ENCODE measurements at places on chromosomes 7 and 10. TPM values are rescaled to one million over a fixed set of nuclear protein-coding genes. Genes with fewer than 3 reads are reported as not detected.

The LRRC17 gene
- total RNA-seq: 0.42 TPM

DNA sequence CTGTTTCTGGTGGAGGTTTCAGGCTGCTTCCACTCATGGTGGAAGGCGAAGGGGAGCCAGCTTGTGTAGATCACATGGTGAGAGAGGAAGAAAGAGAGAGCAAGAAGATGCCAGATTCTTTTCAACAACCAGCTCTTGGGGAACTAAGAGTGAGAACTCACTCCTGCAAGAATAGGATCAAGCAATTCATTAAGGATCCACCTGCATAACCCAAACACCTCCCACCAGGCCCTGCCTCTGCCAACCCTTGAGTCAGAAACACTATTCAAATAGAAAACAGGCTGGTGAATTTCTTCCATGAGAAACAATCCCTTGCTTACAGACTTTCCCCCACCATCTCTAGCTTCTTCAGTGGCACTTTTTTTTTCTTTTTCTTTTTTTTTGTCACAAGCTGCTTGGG is 317.2 kb downstream of the GPR158 start:
- peaks cover 38% of the 10 kb centered on the region for H3K4me1 ChIP-seq
- DNase-seq: no peak
- peak overlapping the region; percentile 63 for H3K27ac ChIP-seq
- no peak overlapping the region for H3K4me3 ChIP-seq

GRCh38 chr10:13787015-13787421 is 200.3 kb downstream of the PRPF18 start:
- no peaks in the 10 kb centered on the region for H3K4me1 ChIP-seq
- no peak for DNase-seq
- no peak overlapping the region for H3K27ac ChIP-seq
- no peaks in the 10 kb centered on the region for H3K27me3 ChIP-seq
- no peak overlapping the region for H3K4me3 ChIP-seq

DNA sequence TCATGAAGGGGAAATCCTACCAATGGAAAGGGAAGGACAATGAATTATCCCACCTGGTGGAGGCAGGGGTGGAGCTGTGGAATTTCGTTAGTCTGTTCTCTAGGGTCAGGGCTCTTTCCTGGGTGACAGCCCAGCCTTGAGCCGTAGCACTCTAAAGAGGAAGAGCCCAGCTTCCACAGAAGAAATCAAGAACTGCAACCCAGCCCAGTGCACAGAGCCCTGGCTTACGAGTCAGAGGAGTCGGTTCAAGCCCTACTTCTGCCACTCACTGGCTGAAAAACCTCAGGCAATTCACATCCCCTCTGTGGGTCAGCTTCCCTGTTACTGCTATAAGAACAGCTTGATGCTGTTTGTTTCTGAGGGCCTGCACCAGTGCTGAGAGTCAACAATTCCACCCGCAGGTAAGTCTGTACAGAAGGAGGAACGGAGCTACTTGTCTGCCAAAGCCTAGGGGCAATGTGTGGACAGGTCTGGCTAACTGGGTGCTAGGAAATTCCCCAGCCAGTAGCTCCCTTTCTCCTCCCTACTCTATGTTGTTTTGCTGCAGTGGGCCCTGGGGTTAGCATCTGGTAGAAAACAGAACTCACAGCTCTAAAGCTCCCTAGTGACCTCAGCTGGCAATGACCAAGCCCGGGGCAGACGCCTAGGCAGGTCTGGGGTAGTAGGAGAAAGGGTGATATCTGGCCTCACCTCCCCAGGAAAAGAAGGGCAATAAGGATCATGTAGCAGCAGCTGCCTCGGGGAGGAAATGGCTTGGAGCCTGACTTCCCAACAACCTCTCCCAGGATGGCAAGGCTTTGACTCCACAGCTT is 3.3 kb downstream of the AVPI1 start:
- peak overlapping the region; percentile 73 for H3K4me3 ChIP-seq
- peaks cover 27% of the 10 kb centered on the region for H3K36me3 ChIP-seq
- no peaks in the 10 kb centered on the region for H3K27me3 ChIP-seq

DNA sequence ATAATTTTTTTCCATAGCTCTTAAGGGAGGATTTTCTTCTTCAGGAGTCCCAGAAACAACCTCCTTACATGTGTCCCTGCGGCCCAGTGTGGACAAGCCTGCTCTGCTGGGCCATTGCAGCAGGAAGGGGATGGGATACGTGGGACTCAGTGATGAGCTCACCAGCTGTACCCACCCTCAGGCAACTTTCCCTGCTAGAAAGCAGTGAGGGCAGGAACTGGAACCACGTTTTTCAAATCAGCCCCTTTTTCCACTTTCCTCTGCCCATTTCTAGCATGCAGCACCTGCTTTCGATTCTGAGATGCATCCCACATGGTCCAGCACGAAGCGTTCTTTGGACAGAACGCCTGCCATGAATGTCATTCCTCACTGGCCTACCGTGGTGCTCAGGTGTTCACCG is 232.7 kb downstream of the KLF6 start:
- H3K4me3 ChIP-seq: no peak overlapping the region
- no peaks in the 10 kb centered on the region for H3K27me3 ChIP-seq
- H3K4me1 ChIP-seq: no peaks in the 10 kb centered on the region
- no peak overlapping the region for H3K27ac ChIP-seq
- peaks cover 9% of the 10 kb centered on the region for H3K36me3 ChIP-seq

The FANK1 gene
- total RNA-seq: 1.6 TPM

The MRPS16 gene
- 126 TPM for total RNA-seq

- H3K27ac ChIP-seq: no peak overlapping the region
- no peak for DNase-seq
- H3K27me3 ChIP-seq: no peaks in the 10 kb centered on the region
- H3K36me3 ChIP-seq: no peaks in the 10 kb centered on the region
Measured at GRCh38 chr7:29350351-29350750, 155.8 kb downstream of the CHN2 start.

- DNase-seq: no peak
- H3K36me3 ChIP-seq: no peaks in the 10 kb centered on the region
- no peaks in the 10 kb centered on the region for H3K4me1 ChIP-seq
- H3K27ac ChIP-seq: no peak overlapping the region
- H3K27me3 ChIP-seq: peaks cover 76% of the 10 kb centered on the region
- no peak overlapping the region for H3K4me3 ChIP-seq
Measured at GRCh38 chr7:45295222-45295621, 137.6 kb downstream of the RAMP3 start.

DNA sequence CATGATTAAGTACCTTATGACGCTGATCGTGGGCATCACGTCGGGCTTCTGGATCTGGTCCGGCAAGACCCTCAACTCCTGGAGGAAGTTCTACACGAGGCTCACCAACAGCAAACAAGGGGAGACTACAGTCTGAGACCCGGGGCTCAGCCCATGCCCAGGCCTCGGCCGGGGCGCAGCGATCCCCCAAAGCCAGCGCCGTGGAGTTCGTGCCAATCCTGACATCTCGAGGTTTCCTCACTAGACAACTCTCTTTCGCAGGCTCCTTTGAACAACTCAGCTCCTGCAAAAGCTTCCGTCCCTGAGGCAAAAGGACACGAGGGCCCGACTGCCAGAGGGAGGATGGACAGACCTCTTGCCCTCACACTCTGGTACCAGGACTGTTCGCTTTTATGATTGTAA is 2.5 kb downstream of the FZD1 start:
- peaks cover 24% of the 10 kb centered on the region for H3K36me3 ChIP-seq
- no peak for DNase-seq
- no peak overlapping the region for H3K27ac ChIP-seq

DNA sequence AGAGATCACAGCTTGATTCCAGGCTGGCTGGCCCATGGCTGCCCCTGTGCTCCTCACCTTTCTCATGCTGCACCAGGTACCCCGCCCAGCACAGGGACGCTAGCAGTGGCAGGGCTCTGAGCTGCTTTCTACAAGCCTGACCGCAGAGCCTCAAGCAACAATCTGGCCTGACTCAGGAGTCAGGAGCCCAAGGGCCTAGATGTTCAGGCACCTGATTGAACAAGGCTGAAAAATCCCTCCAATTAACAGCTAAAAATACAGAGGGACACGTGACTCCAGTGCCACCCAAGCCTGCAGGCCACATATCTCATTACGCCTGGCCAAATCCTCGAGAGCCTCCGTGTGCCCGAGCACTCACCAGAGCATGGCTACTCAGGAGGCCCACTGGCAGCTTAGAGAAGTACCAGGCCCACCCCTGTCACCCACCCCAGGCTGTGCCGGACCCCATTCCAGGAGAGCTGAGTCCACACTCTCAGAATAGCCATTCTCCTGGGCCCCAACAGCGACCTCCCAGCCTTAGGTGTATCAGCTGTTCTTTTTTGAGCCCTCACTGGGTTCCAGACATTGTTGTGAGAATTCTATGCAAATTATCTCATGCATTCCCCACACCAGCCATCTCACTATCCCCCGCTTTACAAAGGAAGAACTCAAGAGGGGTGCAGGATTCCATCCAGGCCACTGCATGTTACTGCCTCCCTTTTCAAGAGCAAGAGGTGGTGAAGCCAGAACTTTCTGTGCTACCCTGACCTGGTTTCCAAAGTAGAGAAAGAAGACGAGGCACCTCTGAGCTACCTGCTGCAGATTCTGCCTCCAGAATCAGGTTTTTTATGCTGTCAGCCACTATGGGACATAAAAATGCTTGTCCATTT is 98.3 kb downstream of the COL13A1 start:
- peaks cover 42% of the 10 kb centered on the region for H3K27me3 ChIP-seq
- peaks cover 7% of the 10 kb centered on the region for H3K4me1 ChIP-seq
- no peak overlapping the region for H3K27ac ChIP-seq
- DNase-seq: no peak

- no peak overlapping the region for H3K4me3 ChIP-seq
- H3K4me1 ChIP-seq: no peaks in the 10 kb centered on the region
- no peaks in the 10 kb centered on the region for H3K36me3 ChIP-seq
- no peak overlapping the region for H3K27ac ChIP-seq
Measured at GRCh38 chr10:111335826-111336225, 259.0 kb downstream of the ADRA2A start.

DNA sequence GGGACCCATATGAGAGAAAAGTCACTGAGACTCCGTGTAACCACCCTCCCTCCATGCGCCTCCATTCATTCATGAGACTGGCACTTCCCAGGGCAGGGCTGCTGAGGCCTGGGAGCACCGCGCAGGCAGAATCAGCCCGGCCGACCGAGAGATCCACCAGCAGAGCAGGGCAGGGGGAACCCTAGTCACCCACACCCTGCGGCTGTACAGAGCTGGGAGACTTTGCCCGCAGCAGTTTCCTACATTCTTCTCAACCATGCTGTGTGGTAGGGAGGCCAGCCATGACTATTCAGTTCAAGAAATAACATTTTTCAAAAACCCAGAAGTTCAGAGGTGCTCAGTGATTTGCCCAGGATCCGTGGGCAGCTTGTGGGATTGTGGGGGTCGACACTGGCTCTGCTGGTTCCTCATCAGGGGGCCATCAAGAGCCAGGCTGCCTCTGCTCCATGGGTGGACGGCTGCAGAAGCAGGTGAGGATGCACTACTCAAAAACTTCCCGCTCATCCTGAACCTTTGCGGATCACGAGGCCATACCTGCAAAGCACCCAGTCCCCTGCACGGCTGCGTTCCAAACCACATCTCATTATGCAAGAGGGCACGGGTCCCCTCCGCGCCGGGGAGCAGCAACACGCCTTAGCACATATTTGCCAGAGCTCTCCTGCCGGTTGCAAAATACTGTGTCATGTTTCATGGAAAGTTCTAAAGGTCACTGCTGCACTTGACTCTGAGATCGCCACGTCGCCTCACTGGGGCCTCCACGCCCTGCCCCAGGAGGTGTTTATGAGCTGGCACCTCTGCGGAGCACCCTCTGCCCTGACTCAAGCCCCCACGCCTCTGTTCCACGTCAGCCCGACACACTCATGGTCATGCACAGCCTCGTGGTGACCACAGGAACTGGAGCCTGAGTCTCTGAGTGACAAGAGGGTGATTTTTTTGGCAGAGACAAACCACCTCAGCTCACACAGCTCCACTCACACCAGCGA is 132.0 kb downstream of the PRKAG2 start:
- no peaks in the 10 kb centered on the region for H3K27me3 ChIP-seq
- peaks cover 13% of the 10 kb centered on the region for H3K36me3 ChIP-seq
- DNase-seq: peak; percentile 84
- H3K4me3 ChIP-seq: peak overlapping the region; percentile 36
- H3K27ac ChIP-seq: peak overlapping the region; percentile 96

GRCh38 chr10:92929896-92930295 is 81.6 kb downstream of the EXOC6 start:
- DNase-seq: no peak
- no peaks in the 10 kb centered on the region for H3K36me3 ChIP-seq
- H3K27me3 ChIP-seq: no peaks in the 10 kb centered on the region

DNA sequence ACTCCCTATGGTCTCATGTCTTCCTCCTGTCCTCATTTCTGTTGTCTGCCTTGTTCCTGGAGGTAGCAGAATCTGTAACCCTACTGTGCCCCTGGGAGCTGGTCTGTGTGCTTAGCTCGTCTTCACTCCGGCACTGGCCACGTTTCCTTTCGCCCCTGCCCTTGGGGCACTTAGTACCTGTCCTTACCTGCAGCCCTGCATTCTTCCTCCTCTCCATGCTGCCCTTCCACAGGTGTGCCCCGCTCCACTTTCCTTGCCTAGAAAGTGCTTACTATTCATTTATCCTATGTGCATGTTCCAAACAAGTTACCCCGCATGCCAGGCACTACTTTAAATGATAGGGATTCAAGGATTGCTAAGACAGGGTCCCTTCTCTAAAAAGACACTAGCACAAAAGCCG is 199.9 kb upstream of the ZMIZ1 start:
- no peak for DNase-seq
- no peaks in the 10 kb centered on the region for H3K36me3 ChIP-seq
- H3K27ac ChIP-seq: no peak overlapping the region
- no peak overlapping the region for H3K4me3 ChIP-seq
- peaks cover 6% of the 10 kb centered on the region for H3K4me1 ChIP-seq
- no peaks in the 10 kb centered on the region for H3K27me3 ChIP-seq

- DNase-seq: no peak
- H3K27ac ChIP-seq: no peak overlapping the region
- H3K4me3 ChIP-seq: no peak overlapping the region
- H3K27me3 ChIP-seq: no peaks in the 10 kb centered on the region
- peaks cover 38% of the 10 kb centered on the region for H3K4me1 ChIP-seq
Measured at GRCh38 chr10:74500816-74501215, 325.6 kb upstream of the KAT6B start.

DNA sequence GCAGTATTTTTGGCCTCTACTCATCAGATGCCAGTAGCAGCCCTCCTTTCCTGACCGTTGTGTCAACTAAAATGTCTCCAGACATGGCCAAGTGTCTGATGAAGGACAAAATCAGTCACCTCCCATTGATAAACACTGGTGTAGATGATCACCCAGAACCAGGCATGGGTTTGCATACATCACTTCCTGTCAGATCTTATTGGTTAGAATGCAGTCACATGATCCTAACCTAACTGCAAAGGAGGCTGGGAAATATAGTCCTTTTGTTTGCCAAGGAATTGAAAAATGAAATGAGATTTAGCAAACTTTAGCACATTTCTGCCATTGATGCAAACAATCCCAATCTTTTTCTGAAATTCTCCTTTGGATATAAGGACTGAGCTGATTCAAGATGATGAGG is 141.4 kb downstream of the BUB3 start:
- no peaks in the 10 kb centered on the region for H3K27me3 ChIP-seq
- DNase-seq: no peak
- no peaks in the 10 kb centered on the region for H3K36me3 ChIP-seq
- no peak overlapping the region for H3K27ac ChIP-seq
- H3K4me3 ChIP-seq: no peak overlapping the region

GRCh38 chr10:63666836-63667383 is 145.7 kb downstream of the REEP3 start:
- no peak overlapping the region for H3K27ac ChIP-seq
- no peaks in the 10 kb centered on the region for H3K36me3 ChIP-seq
- H3K4me1 ChIP-seq: peaks cover 7% of the 10 kb centered on the region
- H3K27me3 ChIP-seq: no peaks in the 10 kb centered on the region
- H3K4me3 ChIP-seq: no peak overlapping the region
